ENCODE measurements at places on chromosomes 6 and 20.

DNA sequence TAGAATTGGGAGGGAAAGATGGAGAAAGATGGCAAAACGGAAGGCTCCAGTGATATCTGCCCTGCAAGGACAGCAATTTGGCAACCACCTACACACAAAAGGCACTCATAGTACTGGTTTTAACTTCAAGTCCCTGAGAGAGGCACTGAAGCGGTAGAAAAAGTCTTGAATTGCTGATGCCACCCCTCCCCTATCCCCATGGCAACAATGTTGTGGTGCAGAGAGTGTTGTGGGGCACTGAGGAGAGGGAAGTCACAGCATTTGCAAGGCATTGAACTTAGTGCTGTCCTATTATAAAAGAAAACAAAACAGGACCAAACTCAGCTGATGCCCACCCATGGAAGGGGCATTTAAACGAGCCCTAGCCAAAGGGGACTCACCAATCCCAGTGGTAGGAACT, 343.7 kb downstream of the HAO1 start:
- DNase-seq, result no peak

DNA sequence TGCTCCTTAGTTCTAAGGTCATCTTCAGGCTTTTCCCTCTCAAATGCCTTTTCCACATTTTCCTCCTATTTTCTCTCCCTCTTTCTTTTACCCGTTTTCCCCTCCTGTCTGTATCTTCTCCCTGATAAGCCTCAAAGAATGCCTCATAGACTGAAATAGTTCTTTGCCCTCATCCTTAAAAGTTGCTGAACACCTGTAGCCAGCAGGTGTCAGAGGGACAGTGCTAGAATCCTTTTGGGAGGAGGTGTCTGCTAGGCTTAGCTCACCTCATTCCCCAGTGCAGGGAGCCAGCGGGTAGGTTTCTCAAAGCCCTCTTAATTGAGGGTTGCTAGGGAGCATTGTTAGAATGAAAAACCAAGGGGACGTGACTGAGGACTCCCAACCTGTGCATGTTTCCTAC, 204.0 kb downstream of the TSHZ2 start:
- no peak for DNase-seq

DNA sequence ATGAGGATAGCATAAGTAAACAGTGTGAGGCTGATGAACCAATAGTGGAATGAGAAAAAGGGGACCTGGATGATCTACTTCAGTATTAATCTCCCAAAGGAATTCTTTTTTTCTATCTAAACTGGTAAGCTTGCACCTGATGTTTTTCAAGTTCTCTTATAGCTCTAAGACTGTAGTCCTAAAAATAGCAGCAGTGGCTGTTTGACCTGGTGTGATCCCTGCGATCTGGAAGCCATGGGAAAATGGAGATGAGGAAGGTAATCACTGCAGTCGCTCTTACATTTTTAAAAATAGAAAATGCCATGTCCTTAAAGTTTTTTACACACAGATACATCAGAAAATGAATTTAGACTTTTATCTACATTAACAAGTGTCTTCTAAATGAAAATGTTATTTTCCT, 926.4 kb upstream of the SLC35B3 start:
- DNase-seq, result no peak

- DNase-seq, result no peak
Measured at GRCh38 chr6:41678511-41679084, 40.3 kb downstream of the MDFI start.

- no peak for DNase-seq
Measured at GRCh38 chr20:32359633-32360332, 1.7 kb downstream of the ASXL1 start.

GRCh38 chr20:56098981-56099500, 93.7 kb upstream of the CBLN4 start:
- DNase-seq, result no peak

GRCh38 chr6:36455486-36456027, 12.8 kb downstream of the KCTD20 start:
- DNase-seq, result no peak

DNA sequence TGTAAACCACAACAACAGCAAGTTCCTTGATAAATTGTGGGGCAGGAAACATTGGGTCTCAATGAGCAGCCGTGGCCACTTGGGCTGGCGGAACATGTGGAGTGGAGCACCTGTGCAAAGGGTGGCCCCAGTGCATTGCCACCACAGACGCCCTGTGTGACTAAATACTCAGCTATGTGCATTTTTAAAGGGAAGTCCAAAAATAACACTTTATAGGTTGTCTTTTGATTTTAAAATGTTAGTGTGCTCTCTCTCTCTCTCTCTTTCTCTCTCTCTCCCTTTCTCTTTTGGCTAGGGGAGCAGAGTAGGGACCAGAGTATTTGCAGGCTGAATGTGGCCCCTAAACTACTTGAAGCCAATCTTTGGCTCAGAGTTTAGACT, 236.3 kb downstream of the BCAS1 start:
- no peak for DNase-seq

DNA sequence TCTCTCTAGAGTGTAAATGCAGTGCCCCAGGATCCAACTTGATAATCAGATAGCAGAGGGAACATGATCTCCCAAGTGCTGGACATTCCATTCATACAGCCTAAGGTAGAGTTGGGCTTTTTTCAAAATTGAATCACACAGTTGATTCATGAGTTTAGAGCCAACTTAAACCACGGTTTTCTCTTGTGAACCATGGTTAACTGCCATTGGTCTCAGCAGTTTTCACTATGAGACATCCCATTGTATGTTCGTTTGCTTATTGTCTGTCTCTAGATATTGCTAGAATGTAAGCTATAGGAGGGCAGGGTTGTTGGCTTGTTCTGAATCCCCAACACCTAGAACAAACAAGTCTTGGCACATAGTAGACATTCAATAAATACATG, 37.2 kb upstream of the TAF8 start:
- no peak for DNase-seq

- no peak for DNase-seq
Measured at GRCh38 chr20:39142407-39143096, 180.4 kb downstream of the DHX35 start.

DNA sequence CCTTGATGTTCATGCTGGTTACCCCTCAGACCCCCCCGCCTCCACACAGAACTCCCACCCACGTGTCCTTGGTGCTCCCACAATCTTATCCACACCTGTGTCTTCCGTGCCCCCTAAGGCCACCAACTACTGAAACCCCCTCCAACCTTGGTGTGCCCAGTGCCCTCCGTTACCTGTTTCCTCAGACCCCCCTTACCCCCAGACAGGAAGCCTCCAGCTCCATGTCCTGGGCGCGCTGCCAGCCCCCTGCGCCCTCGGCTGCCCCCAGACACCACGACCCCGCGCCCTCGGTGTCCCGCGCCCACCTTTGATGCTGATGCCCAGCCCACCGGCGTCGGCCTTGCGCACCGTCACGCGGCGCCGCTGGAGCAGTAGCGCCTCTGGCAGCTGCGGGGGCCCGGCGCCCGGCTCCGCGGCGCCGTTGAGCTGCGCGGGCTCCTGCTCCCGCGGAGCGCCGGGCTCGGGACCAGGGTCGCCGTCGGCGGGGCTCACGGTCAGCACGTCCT, 504 bp downstream of the SNTA1 start:
- no peak for DNase-seq

DNA sequence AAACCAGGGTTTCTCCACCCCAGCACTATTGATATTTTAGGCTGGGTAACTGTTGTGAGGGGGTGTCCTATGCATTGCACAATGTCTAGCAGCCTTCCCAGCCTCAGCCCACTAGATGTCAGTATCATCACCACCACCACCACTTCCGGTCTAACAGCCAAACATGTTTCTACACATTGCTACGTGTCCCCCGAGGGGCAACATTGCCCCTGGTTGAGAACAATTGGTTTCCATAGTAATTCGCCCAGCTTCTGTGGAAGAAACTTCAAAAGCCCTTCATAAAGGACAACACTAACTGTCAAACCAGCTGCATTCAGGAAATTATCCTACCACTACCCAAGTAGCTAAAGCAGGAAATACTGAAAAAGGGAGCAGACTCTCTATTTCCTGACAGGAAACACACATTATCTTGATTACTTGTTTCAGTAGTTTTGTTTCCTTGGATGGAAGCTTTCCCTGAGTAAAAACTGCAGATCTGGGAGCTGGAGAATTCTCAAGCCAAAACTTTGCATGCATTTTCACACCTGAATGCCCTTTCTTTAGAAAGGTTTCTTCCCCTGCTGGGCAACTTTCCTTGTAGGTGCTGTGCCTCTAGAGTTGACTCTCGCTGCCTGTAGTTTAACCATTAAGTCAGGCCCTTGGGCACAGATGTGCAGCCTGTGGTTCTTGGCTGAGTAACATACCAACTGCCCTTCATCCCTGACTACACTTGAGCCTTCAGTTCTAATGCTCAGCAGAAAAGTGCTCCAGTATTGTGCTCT, 23.6 kb downstream of the PKHD1 start:
- DNase-seq, result peak; percentile 13

DNA sequence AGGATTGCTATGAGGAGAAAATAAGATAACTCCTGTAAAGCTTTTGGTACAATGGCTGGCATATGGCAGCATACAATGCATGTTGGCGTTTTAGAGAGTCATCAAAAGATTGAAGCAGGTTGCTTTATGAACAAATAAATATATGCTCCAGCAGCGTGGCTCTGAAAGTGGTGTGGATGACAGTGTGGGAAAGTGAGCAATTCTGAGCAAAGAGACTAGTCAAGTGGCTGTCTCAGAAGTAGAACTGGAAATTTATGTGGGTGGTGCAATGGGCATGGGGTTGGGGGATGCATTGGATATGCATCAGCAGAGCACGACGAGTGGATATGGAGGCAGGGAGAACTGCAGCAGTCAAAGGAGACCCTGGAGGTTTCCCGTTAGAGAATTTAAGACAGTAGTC, 66.2 kb upstream of the PHACTR2 start:
- no peak for DNase-seq

DNA sequence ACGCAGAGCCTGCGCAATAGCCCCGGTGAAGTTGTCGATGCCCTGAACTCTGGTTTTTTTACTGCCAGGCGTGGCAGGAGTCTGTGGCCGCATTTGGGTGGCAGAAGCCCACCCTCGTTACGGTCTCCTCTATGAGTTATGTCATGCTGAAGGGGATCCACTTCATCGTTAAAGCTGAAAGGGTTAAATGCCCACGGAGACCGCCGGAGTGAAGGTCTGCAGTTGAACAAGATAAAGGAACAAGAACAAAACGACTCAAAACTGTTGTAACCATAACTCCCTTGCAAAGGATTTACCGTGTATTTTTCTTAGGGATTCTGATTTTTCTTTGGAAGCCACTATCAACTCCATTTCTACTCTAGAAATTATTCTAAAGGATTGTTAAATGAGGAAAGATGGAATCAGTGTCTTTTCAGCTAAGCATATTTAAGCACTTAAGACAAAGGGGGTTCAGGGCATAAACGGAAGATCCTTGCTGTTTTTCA, 501 bp upstream of the ELOVL5 start:
- no peak for DNase-seq

DNA sequence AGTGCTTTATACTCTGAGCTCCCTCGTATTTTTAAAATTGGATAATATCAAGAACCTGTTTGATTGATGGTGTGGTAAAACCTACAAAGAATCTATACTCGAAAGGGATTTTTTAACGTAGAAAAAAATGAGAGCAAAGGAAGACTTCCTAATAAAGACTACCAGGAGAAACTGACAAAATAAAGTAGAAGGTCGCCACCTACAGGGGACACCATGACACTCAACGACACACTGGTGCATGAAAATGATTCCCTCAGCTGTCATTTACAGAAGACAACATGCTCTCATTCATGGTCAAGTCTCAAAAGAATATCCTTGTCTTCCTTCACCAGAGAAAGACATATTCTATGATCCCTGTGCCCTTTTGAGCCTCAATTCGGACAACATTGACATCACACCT, 10.1 kb upstream of the NHSL1 start:
- DNase-seq, result peak; percentile 21

DNA sequence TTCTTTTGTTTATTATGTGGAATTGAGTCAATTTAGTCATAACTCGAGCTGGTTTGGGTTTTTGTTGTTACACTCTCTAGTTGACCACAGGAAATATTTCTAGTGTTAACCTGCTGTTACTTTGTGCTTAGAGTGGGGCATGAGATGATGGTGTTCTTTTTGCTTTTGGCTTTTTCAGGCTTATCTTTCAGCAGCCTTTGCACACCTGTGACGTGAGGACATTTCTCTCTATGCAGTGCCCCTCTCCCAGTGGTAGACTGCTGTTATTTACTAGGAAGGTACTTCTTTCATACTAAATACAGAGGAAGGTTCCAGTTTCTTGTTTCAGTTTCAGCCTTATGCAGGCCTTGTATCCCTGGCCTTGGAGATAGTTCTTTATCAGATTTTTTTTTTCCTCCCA, 766.8 kb upstream of the MAN1A1 start:
- DNase-seq, result no peak

DNA sequence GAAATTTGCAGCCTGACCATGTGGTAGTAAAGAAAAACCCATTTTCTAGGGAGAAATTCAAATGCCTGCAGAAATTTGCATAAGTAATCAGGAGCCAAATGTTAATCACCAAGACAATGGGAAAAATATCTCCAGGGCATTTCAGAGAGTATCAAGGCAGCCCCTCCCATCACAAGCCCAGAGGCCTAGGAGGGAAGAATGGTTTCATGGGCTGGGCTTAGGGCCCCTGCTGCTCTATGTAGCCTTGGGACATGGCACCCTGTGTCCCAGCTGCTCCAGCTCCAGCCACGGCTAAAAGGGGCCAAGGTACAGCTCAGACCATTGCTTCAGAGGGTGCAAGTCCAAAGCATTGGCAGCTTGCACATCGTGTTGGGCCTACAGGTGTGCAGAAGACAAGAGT, 117.2 kb upstream of the RALGAPA2 start:
- no peak for DNase-seq

DNA sequence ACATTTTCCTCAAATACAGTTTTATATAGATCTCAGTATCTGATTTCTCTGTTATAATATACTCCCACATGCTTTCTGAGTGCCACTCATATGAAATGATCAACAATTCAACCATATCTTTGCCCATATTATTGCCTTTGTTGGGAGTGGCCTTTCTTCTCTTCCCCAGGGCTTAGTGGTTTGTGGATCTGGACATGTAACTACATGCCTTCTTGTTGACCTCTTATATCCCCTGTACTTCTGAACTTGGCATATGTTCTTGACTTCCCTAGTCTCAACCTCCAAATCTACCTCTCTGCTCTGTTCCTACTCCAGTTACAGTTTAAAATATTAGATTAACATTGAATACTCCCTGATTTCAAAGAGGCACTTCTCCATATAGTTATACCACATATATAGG, 34.3 kb upstream of the PRIM2 start:
- no peak for DNase-seq

DNA sequence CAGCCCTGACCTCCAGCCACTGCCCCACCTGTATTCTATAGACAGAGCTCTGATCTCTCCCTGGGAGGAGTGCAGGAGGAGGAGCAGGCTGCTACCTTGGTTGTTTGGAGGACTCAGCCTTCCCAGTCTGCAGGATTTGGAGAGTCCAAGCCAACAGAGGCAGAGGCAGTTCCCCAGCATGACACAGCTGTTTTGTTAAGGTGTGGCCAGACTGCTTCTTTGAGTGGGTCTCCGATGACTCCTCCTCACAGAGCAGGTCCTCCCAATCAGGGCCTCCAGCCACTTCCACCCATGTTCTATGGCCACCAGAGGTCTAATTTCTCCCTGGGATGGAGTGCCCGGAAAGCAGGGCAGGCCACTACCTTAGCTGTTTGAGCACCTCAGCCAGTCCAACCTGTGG, 203.5 kb downstream of the HACE1 start:
- DNase-seq, result no peak

GRCh38 chr6:125738276-125738675, 11.2 kb upstream of the HEY2 start:
- DNase-seq, result no peak
